ENCODE measurements at places on chromosomes 3 and 15. TPM values are rescaled to one million over a fixed set of nuclear protein-coding genes. Genes with fewer than 3 reads are reported as not detected.

GRCh38 chr3:183178833-183179549 lies 16.5 kb upstream of the LAMP3 start:
- peak; percentile 70 for DNase-seq

LRTM1 gene
- not detected for total RNA-seq

GRCh38 chr15:34773917-34774316 lies 19.1 kb upstream of the GJD2 start:
- DNase-seq = no peak

TIMP4 gene
- total RNA-seq = 7.3 TPM

GRCh38 chr3:89851974-89852621 lies 744.7 kb downstream of the EPHA3 start:
- peak; percentile 76 for DNase-seq

ARPP21 gene
- not detected for total RNA-seq

GRCh38 chr3:103437883-103438282 lies 1003.1 kb downstream of the ZPLD1 start:
- DNase-seq = no peak

BRPF1 gene
- total RNA-seq = 27.0 TPM

- no peak for DNase-seq
Measured at GRCh38 chr15:66142285-66142684, 111.3 kb downstream of the MEGF11 start.

- no peak for DNase-seq
Measured at GRCh38 chr3:87197531-87197930, 29.6 kb upstream of the CHMP2B start.

DNA sequence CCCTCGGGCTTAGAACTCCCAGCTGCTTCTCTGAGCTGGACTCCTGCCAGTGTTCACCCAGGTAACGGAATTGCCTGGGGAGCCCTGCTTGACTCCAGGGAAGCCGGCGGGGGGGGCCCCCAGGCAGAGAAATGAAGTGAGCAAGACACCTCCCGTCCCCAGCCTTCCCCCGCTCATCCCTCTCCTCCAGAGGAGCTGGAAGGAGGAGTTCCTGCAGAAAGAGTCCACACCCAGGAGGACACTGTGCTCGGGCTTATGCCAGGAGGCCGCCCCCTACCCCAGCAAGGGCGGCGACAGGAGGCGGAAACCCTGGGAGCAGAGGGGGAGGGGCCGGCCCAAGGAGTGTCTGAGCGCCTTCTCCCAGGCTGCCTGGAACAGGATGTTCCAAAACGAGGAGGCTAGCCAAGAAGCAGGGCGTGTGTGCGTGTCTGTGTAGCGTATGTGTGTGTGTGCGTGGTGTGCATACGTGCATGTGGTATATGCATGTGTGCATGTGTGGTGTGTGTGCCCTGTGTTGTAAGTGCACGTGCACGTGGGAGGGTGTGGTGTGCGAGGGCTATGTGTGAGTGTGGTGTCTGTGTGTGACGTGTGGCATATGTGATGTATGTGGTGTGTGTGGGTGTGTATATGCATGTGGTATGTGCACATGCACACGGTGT lies 511.3 kb downstream of the SHQ1 start:
- peak; percentile 32 for DNase-seq

NPAP1 gene
- total RNA-seq = not detected

DNA sequence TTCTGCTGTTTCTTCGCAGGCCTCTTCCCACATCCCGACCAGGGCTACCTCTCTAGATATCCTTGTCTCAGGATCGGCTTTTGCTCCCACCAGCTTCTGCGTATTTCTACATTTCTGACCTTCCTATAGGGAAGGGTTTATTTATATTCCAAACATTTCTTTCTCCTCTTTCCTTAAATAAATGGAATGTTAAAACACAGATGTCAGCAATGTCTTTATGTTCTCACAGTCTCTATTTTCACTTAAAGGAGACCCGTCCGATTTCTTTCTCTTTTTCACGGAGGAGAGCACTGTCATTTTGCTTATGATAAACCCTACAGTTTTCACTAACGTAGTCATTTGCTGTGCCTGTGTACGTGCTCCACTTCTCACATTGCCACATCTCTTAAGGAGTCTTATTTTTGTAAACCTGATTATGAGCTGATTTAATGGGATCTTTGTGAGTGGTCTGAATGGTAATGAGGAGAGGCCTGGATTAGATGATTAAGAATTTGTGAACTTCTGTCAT lies 630 bp downstream of the KIF15 start:
- no peak for DNase-seq

GRCh38 chr3:53426918-53427317 lies 67.5 kb upstream of the CACNA1D start:
- DNase-seq = no peak

- no peak for DNase-seq
Measured at GRCh38 chr15:92273723-92274122, 120.0 kb upstream of the ST8SIA2 start.

Data from PC-3 (cell line).